ENCODE measurements at places on chromosomes 1 and 21.

- DNase-seq, result no peak
Observed at GRCh38 chr1:28716336-28716735, 20.4 kb upstream of the YTHDF2 start.

GRCh38 chr1:89873770-89874169 lies 52.9 kb downstream of the LRRC8D start:
- DNase-seq, result peak; percentile 94

DNA sequence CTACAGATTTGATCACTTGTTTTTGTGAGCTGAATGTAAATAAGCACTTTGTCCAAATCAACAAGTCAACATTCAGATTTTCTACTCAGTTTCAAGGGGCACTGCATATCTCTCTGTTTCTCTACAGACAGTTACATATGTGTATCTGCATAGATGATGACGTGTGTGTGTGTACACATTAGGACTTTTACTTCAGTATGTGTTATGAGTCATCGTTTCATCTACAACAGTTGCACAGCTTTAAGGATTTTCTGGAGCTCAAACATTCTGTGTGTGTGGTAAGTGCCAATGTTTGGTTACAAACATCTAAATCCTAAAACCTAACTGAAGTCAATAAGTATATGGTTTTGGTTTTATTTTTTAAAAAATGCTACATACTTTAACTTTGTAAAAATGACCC lies 494.5 kb upstream of the PBX1 start:
- DNase-seq, result peak; percentile 7

- DNase-seq, result no peak
Observed at GRCh38 chr1:202591515-202591914, 118.7 kb downstream of the SYT2 start.

GRCh38 chr1:196680107-196680506 lies 28.3 kb downstream of the CFH start:
- peak; percentile 51 for DNase-seq

DNA sequence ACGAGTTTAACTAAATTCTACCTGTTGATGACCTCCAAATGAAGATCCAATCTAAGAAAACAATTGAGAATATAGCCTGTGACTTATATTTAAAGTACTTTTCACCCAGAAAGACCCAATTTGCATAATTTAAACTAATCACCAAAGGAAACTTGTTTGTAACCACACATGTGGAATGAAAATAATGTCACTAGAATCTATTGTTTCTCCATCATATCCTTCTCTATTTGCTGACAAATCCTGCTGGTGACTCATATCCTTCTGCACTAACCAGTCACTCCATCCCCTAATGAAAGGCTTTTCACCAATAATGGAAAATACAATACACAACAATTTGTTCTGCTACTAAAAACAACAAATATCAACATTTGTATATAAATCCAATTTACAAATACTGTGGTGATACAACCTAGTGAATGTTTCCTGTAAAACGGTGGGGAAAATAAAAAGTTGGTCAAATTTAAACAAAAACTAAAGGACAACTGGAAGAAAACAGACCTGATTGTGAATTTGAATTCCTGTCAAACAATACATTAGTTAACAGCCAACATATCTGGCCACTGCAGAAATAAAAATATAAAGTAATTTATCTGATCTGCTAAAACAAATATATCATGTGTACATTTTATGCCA lies 6.5 kb downstream of the PTP4A2 start:
- peak; percentile 64 for DNase-seq

DNA sequence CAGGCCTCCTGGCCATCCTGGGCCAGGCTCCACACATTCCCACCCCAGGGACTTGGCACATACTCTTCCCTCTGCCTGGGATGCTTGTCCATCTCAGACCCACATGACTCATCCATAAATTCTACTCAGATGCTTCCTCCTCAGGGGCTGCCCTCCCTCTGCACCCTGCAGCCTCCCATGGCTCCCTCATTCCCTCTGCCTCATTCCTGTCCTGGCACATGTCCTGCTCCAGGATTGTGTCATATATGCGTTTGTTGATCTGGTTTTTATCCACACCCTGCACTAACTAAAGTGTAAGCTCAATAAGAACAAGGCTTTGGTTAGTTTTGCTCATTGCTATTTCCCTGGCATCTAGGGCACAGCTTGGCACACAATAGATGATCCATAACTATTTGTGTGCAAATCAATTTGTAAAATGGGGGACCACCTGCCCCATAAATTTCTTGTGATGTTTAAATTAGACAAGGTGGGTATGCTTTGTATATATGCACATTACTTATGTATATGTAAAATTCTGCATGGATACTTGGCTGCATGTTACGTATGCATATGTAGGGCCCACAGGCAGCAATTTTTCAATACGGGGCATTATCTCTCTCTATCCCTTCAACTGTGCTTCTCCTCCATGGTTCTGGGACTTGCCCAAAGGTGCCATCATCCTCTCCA lies 191.4 kb downstream of the PTPRU start:
- DNase-seq, result no peak

Measured in fibroblast of pulmonary artery (primary cell).